ENCODE measurements at places on chromosomes 7 and 10.

GRCh38 chr7:117219485-117219884, 103.4 kb downstream of the WNT2 start:
- DNase-seq = no peak

DNA sequence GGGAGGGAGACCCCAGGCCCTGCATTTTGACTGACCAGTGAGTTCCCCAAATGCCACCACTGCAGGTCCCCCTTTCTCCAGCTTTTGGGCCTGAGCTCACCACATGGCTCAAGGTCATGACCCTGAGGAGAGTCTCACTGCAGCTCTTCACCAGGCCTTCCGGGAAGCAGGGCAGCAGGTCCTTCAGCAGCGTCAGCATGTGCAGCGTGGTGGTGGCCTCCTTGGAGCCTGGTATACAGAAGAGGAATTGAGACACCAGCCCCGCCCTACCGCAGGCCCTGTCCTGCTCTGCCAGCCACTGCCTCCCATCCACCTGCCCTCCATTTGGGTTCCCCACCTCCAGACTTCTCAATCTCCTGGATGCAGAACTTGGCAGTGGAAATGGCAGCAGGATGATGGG, 13.0 kb downstream of the RRP12 start:
- no peak for DNase-seq

- no peak for DNase-seq
Observed at GRCh38 chr10:1978584-1978983, 241.3 kb upstream of the ADARB2 start.

- DNase-seq = no peak
Observed at GRCh38 chr10:18689498-18689897, 30.3 kb downstream of the ARL5B start.

GRCh38 chr7:101466871-101467270, 104.2 kb downstream of the COL26A1 start:
- no peak for DNase-seq

DNA sequence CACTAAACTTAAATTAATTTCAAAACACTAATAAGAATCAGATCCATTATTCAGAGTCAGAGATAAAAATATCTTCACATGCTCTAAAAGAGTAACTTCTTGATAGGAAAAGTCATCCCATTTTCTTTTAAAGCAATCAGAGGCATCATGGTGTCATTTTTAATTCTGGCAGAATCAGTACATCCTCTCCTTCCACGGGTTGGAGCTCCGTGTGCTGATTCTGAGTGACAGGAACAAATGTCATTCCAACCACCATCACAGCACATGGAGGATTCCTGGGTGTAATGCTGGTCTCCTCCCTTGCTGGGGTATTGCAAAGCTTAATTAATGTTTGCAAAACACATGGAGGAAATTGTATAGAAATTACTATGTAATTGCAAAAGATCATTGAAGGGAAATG, 114.5 kb upstream of the IMMP2L start:
- no peak for DNase-seq

DNA sequence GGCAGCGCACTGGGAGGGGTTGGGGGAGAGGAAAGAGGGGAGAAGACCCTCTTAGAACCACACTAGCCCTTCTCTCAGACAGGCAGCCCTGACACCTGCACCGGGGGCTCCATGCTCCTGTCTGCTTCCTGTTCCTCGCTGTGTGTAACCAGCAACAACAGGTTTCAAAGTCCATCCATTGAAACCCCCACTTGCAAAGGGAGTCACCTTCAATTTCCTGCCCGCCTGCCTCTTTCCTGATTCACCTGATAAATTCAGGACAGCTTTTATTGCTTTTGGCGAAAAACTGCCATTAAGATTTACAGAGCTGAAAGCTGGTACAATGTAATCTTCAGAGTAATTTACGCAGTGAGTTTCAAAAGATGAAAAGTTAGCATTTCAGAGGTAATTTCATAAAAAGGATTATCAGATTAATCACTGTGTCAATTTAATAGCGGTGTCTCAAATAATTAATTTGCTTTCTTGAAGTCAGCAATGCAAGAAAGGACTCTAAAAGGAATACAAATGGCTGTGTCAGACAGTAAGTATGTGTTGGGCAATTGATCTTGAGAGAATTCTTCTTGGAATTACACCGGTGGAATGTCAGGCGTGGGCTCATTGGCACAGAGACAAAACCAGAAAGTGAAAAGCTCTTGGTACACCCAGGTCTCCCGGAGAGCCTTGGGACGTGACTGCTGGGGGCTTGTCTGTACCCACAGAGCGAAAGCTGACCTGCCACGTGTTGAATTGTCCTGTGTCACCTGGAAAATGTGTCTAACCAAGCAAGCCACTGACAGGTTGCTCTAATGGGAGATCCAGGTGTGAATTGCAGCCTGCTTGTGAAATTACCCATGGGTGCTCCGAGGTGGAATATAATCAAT, 60.7 kb downstream of the TMEM209 start:
- DNase-seq = no peak

GRCh38 chr7:45104844-45105587, 6.5 kb downstream of the TBRG4 start:
- DNase-seq = no peak

GRCh38 chr7:2225336-2225735, 7.4 kb downstream of the MAD1L1 start:
- no peak for DNase-seq

DNA sequence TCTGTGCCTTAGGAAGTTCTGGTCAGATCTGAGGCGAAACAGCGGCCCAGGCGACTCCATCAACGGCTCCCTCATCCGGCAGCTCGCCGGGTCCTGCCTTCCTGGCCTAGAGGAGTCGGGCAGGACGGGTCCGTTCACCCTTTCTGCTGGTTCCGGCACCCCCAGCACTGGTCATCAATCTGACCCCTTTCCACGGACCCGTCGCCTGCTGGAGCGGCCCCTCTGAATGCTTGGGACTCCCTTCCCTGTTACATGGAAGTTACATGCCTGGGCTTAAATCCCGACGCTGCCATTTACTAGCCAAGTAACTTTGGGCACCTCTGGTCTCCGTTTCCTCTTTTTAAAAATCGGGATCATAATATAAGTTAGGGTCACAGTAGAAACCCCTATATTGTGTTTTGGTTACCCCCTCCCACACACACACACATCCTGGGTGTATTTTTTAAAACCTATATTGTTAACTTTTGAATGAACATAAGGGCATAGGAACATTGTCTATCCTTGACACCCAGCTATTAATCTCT, 607 bp upstream of the GGCT start:
- no peak for DNase-seq

GRCh38 chr7:18041191-18041590, 13.5 kb upstream of the PRPS1L1 start:
- no peak for DNase-seq

GRCh38 chr10:102485093-102485784, 17.3 kb downstream of the ACTR1A start:
- no peak for DNase-seq

GRCh38 chr7:22663721-22664120, 63.3 kb upstream of the IL6 start:
- DNase-seq = no peak

DNA sequence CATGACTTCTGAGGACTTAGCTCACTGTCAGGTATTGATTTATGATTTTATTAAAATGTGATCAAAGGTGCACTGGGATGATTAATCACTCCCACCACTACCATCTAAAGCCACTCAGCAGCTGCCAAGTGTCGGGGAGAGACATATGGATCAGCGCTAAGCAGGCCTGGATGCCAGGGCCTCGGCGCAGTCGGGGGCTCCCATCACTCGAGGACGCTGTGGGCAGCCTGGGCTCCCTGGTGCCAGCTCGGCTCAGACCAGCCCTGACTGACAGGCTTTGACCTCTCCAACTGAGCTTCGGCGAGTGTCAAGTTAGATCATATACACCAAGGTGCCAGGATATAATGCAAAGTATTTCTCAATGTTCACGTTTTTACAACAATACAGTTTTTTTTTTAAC, 267.7 kb downstream of the ACTR3B start:
- DNase-seq = no peak

- no peak for DNase-seq
Observed at GRCh38 chr7:40531956-40532355, 397.2 kb downstream of the SUGCT start.

GRCh38 chr10:47101807-47102206, 190.6 kb downstream of the PTPN20 start:
- DNase-seq = no peak

DNA sequence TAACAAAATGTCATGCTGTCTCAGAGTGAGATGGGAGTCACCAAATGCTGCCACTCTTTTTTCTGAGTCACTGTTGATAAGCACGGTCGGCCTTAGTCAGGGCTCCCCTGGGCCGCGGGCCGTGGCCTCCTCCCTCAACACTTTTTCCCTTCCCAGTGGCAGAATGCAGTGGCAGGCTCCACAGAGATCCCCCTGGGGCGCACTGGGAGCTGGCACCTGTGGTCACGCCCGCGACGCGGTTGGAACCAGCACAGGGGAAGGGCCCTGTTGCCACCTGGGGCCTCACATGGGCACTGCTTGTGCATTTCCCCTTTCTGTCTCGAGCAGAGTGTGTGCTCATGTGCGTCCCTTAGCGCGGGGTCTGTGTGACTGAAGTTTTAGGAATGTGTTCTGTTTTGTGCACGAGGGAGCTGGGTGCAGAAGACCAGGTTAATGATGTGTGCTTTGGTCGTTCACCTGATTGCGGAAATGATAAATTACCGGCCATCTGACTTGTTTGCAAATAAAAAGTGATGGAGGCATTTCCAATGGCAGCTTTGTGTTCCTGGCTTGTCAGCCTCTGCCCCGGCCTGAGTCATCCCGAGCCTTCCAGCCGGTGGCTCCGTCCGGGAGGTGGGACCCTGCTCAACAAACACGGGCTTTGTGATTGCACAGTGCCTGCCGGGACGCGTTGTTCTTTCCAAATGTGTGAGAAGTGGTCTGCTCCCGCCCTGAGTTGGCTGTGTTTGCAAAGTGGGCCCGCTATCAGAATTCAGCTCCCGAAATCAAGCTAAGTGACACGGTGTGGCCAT, 100.7 kb downstream of the NKX6-2 start:
- DNase-seq = no peak

- DNase-seq = no peak
Observed at GRCh38 chr10:47029181-47030009, 118.2 kb downstream of the PTPN20 start.

GRCh38 chr7:97871659-97872024, 566 bp downstream of the ASNS start:
- DNase-seq = no peak

GRCh38 chr10:74852381-74852780, 26.0 kb downstream of the KAT6B start:
- no peak for DNase-seq

DNA sequence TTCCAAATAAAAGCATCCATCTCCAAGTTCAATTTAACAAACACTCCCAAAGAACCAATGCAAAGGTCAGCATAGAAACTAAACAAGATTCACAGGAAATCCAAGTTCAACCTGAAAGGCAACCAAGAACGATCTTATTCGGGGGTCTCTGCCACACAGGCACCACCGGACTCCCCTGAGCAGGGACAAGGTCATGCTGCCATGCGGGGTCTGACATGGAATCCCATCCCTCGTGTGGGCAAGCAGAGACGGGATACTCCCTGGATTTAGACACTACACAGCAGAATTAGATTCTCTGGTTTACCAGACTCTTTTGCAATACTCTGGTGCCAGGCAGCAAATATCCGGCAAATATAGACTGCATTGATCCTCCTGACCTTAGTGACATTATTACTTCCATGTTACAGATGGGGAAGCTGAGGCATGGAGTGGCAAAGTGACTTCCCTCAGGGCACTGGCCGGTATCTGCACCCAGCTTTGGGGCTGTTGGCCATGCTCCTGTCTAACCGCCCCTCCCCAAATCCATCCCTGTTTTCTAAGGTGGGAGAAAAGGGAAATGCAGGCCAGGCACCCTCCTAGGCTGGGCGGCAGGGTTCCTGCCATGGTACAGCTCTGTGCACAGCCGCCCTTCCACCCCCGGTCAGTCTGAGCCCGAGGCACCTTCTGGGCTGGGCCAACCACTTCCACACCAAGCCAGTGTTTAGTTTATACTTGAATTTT, 111.8 kb downstream of the VIPR2 start:
- DNase-seq = no peak

- no peak for DNase-seq
Observed at GRCh38 chr7:112084520-112084971, 121.7 kb downstream of the DOCK4 start.

DNA sequence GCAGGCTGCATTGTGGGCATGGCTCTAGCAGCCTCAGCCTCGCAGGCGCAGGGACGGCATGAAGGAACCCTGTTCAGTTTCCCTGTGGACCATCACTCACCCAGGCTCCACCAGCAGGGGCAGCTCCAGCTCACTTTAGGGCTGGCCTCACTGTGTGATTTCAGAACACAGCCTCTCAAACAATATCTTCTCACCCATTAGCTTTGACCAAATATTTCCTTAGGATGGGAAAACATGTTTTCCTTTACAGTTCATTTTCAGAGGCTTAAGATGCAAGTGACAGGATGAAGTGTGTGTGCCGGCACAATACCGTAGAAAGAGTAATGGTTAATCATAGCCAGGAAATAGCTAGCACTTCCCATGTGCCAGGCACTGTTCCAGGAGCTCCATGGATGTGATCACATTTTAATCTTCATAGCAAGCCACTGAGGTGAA, 58.2 kb downstream of the LANCL2 start:
- DNase-seq = no peak

DNA sequence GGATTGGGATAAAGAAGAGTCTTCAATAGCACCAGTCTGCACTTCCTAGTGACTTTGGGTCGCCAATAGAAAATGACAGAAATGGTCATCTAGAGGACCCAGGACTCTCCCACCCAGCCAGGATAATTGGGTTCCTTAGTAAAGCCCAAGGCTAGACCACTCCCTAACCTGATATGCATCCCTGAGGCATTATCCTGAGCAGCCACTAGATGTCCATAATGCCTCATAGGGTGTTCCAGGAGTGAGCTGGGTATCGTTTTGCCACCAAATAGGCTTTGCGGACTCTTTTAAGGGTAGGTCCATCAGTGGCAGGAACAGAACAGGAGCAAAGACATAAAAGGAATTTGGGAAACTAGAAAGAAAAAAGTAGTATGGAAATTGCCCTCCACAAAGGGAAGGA, 4.5 kb upstream of the LRRC4 start:
- DNase-seq = no peak
